Stimulated activated CD4-positive, alpha-beta T cell treated with anti-CD3 and anti-CD28 coated beads, Interleukin-15, amount 100 ng/mL, for 48 hours (primary cell): ENCODE measurements at places on chromosomes 6 and 20.

DNA sequence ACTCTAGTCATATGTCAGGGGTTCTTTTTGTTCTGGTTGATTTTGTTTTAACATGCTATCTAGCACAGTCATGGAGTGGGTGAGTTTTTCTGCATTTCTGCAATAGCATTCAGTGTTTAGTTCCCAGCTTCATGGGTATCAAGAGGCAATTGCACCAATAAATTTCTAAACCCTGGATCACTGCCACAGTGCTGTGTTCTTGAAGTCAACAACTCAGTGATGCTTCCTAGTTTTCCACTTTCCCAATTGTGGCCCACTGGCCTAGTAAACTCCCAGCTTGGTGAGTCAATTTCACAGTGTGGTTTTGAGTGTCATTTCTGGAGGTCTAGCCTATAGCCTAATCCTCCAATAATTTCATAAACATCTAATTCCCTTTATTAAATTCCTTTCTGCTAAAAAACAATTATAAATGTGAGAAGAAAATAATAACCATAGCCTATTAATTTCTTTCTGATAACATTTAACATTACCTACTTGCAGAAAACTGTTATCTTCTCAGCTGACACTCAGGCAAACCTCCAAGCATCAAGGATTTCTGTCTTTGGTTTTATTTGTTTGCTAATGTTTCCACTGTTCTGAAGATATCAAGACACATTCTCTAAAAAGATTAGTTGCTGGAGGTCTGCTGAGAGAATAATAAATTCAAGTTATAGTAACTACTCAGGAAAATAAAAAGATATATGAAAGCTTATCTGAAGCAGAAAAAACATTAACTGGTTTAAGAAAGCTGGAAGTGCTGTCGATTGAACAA, 89.9 kb downstream of the PDE7B start:
- no peak for DNase-seq

GRCh38 chr6:140812636-140813035, 1320.1 kb upstream of the GJE1 start:
- DNase-seq: no peak

- DNase-seq: no peak
These were observed 18.6 kb downstream of the TTPAL start for GRCh38 chr20:44494266-44494665.

GRCh38 chr6:159985296-159985945, 16.5 kb downstream of the IGF2R start:
- no peak for DNase-seq

DNA sequence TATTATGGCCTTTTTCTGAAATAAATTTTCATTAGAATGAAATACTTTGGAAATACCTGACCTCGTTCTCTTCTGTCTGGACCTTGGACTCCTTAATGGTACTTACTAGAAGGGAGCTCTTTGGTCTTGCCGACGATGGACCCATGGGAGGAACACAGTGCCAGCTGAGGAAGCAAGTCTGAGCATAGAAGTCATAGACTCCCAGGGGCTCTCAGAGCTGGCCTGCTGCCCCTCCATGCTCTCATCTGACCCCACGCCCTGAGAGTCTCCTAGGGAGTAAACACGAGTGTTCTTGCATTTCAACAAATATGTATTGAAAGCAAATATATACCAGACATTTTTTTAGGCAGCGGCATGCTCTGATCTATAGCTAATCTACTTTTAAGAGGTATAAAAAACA, 87.8 kb downstream of the PLEKHG1 start:
- DNase-seq: no peak
